ENCODE measurements at places on chromosomes 1 and 21.

DNA sequence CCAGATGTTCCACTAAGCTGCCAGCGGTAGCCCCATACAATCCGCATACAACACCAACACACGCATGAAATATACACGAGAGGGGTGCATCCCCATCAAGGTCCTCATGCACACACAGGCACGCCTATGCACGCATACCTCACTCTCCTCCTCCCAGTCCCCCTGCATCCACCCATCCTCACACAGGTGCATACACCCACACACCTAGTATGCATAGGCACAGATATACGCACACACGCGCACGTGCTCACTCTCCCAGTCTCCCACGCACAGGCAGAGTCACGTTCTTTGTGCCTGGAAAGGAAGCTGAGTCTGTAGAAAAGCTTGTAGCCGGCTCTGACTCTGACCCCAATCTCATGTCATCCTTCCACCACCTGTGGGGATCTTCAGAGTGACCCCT is 16.9 kb upstream of the PADI2 start:
- no peak for DNase-seq

DNA sequence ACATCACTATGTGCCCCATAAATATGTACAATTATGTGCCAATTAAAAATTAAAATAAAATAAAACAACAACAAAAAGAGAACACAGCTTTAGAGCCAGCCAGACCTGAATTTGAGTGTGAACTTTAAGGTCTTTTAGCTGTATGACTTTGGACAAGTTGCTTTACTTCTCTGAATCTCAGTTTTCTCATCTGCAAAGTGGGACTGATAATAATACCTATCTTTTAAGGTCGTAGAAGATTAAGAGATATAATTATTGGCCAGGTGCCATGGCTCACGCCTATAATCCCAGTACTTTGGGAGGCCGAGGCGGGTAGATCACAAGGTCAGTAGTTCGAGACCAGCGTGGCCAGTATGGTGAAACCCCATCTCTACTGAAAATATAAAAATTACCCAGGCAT is 3.3 kb upstream of the VPS72 start:
- no peak for DNase-seq

DNA sequence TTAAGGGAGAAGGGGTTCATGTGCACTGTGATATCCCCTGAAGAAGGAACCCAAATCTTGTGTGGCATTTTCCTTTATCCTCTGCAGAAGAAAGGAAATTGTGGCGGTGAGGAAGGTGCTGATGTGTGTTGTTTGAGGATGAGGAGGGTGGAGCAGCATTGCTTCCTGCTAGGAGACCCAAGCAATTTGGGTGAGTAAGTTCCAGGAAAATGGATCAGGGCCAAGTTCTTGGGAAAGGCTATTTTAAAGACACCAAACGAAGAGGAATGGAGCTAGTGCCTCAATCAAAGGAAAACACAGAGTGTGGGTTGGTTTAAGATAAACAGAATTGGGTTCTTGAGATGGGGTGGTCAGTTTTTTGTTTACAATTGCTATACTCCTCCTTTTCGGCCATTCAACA is 86.7 kb upstream of the MARK1 start:
- no peak for DNase-seq

DNA sequence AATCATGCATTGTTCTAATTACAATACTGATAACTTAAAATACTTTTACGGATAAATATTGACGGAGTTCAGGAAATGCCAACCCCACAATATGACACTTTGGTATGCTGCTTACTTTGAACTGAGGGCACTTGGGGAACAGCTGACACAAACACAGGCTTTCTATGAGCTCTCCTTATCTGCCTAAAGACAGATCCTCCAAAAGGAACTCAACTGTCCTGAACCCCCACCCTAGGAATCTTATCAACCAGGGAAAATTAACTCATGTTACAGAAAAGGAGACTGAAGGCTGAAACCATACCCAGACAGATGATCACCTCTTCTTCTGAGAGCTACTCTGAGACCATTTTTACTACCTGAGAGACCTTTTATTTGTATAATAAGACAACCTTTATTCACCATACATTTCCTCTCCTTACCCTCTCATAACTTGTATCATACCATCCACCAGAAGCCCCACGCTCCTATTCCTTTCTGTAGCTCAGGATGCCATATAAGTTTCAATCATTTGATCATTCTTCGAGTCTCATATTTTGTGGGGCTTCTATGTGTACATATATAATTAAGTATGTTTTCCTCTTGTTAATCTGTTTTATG is 239.5 kb downstream of the FAF1 start:
- no peak for DNase-seq

DNA sequence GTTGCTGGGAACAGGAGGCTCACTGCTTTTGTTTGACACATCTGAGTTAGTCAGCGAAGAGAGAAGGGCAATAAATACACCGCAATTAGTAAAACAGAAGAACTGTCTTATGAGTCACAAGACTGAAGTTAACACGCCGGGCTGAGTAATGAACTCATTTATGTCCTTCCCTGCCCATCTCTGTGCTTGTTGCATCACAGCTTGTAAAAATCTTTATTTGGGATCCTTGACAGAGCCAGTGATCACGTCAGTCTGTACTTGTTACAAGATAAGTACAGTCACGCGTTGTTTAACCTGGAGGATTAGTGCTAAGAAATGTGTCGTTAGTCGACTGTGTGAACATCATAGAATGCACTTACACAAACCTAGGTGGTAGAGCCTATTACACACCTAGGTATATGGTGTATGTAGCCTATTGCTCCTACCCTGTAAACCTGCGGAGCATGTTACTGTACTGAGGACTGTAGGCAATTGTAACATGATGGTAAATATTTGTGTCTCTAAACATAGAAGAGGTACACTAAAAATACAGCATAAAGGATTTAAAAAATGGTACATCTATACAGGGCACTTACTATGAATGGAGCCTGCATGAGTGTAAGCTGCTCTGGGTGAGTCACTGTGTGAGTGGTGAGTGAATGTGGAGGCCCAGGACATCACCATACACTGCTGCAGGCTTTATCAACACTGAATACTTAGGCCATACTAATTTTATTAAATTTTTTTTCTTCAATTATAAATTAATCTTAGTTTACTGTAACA is 272.2 kb downstream of the TNR start:
- no peak for DNase-seq

- DNase-seq: peak; percentile 71
Measured at GRCh38 chr1:101291562-101292380, 55.0 kb downstream of the S1PR1 start.

GRCh38 chr1:78377356-78377928 is 113.3 kb upstream of the PTGFR start:
- no peak for DNase-seq

DNA sequence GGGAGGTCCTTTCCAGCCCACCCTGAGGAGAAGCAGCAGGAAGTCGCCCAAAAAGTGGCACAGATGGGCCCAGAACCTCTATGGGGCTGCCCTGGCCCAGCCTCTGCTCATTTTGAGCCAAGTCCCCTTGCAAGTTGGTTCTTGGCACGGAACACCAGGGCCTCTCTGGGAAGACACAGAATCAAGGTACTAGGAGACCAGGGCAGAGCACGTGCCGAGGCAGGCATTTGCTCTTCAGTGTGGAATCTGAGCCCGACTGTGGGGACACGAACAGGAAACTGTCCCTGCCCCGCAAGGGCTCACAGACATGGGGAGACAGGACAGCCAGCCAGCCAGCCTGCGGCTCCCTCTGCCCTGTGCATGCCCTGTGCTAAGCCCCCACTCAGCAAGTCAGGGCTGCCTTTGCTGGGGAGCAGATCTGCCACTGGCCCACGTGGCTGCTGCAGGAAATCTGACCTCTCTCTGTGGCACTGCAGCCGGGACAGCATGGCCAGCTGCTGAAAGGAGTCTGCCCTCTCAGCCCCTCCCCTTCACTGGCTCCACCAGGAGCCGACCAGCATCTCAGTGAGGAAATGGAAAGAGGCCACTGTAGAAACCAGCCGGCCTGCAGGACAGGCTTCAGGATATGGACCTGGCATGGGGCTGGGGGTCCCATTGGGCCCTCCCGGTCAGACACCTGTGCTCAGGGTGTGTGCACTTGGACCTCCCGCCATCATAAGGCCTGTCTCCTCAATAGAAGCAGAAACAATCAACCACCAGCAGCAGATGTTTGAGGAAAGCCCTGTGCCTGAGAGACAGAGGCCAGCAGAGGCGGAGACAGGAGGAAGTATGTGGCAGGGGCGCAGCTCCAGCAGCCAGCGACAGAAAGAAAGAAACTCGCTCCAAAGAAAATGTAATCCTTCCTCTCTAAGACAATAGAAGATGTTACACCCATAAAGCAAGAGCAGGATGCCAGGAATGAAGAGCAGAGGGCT is 3.7 kb downstream of the ARHGEF16 start:
- no peak for DNase-seq

GRCh38 chr1:110210604-110211495 is 736 bp downstream of the KCNC4 start:
- DNase-seq: peak; percentile 69

Data from natural killer cell treated with Interleukin-12 subunit alpha and Interleukin-12 subunit beta and Interleukin-15 and Interleukin-18, amount 100 ng/mL, for 72 hours (primary cell).